ENCODE measurements at places on chromosomes 4 and X. TPM values are rescaled to one million over a fixed set of nuclear protein-coding genes. Genes with fewer than 3 reads are reported as not detected.

CENPVL1 gene
- polyA plus RNA-seq: 0.92 TPM

PFKFB1 gene
- not detected for polyA plus RNA-seq

MCUB gene
- 3.6 TPM for polyA plus RNA-seq

TRIM60 gene
- not detected for polyA plus RNA-seq
